Osteoblast (primary cell): ENCODE measurements at places on chromosomes 11 and 22. TPM values are rescaled to one million over a fixed set of nuclear protein-coding genes. Genes with fewer than 3 reads are reported as not detected.

RHOD gene
- 26.8 and 27.5 TPM in 2 replicates for total RNA-seq

CRYAB gene
- 54.3 and 55.4 TPM in 2 replicates for total RNA-seq

KREMEN1 gene
- 6.5 and 7.7 TPM in 2 replicates for total RNA-seq

C1QTNF4 gene
- 0.36 TPM in 1 of 2 replicates, not detected in the other for total RNA-seq

PLA2G3 gene
- 0.29 and 0.36 TPM in 2 replicates for total RNA-seq

MYH9 gene
- 796 and 964 TPM in 2 replicates for total RNA-seq

IL17REL gene
- total RNA-seq = not detected in 2 replicates

TEX54 gene
- total RNA-seq = not detected in 2 replicates

NTM gene
- total RNA-seq = 48.1 and 92.8 TPM in 2 replicates

KIRREL3 gene
- 3.6 and 4.4 TPM in 2 replicates for total RNA-seq

SCGB1D2 gene
- total RNA-seq = not detected in 2 replicates

VSTM5 gene
- total RNA-seq = 0.36 and 1.5 TPM in 2 replicates

CEND1 gene
- not detected in 2 replicates for total RNA-seq

RNF214 gene
- 13.4 and 14.7 TPM in 2 replicates for total RNA-seq

NXPE1 gene
- not detected in 2 replicates for total RNA-seq

TSSK2 gene
- not detected in 2 replicates for total RNA-seq

SLC6A5 gene
- total RNA-seq = not detected in 2 replicates

CHRNA10 gene
- total RNA-seq = 0.29 and 0.72 TPM in 2 replicates

ARHGAP8 gene
- total RNA-seq = 0.29 and 0.36 TPM in 2 replicates

NPTXR gene
- total RNA-seq = 0.72 and 1.5 TPM in 2 replicates

PDE2A gene
- total RNA-seq = 0.36 and 0.59 TPM in 2 replicates

PHLDB1 gene
- total RNA-seq = 86.9 and 96.3 TPM in 2 replicates

MMP8 gene
- total RNA-seq = under 0.01 TPM in 1 of 2 replicates, not detected in the other

ELF5 gene
- total RNA-seq = under 0.01 TPM in 1 of 2 replicates, not detected in the other

PKNOX2 gene
- under 0.01 and 1.2 TPM in 2 replicates for total RNA-seq

GLYATL1 gene
- total RNA-seq = 0.29 TPM in 1 of 2 replicates, not detected in the other

MMP13 gene
- 1.8 and 2.5 TPM in 2 replicates for total RNA-seq

CHEK2 gene
- total RNA-seq = 10.0 and 13.4 TPM in 2 replicates

IRF7 gene
- 11.5 and 21.4 TPM in 2 replicates for total RNA-seq
